Stimulated activated CD4-positive, alpha-beta T cell treated with anti-CD3 and anti-CD28 coated beads, Interleukin-1b, Interleukin-23, amount 100 ng/mL, for 1 hour (primary cell): ENCODE measurements at places on chromosomes 7 and 10.

DNA sequence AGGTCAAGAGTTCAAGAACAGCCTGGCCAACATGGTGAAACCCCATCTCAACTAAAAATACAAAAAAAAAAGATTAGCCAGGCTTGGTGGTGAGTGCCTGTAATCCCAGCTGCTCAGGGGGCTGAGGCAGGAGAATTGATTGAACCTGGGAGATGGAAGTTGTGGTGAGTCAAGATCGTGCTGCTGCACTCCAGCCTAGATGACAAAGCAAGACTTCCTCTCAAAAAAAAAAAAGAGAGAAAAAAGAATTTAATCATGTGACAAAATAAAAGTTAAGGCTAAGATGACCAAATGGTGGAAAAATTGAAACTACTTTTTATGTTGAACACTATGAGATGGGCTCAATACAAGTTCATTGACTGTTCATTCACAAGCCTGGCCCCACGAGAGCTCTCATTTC, 141.1 kb upstream of the WDR11 start:
- no peak for DNase-seq

DNA sequence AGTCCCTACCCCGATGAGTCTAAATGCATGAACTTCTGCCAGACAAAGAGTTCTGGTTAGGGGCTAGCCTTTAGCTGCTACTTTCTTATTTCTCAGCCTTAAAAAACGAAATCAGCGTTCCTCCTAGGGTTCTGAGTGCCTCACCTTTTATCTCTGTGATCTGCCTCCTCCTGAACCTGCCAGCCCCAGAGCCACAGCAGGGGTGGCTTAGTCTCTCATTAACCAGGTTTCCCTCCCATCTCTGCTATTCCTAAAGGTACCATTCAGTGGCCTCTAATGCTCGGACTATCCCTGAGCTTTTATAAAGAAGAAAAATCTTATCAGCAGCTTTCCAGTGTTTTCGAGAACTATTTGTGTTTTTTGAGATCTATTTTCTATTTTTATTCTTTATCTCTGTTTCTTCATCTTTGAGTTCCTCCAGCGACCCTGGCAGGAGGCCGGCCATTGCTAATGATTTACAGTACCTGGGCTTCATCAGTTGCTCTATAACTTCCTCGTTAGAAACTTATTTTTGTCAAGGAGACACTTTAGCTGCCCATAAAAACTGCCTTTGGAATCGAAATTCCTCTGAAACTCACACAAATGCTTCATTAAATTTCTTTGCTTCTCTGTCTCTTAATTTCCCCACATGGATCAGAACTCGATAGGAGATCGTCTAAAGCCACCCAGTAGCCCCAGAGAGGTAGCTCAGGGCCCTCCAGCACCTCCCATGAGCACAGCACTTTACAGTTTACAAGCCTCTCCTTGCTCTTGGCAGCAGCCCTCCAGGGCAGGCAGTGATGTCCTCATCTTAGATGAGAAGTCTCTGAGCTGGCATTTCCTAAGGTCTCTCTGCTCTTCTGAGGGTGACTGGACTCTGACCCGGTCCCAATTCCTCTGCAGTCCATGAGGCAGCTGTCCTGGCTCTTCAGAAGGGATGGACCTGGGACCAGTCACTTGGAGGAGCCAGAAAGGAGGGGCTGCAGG, 149.1 kb downstream of the EBF3 start:
- DNase-seq: no peak

GRCh38 chr10:3054851-3055199, 12.5 kb upstream of the PFKP start:
- DNase-seq: no peak

DNA sequence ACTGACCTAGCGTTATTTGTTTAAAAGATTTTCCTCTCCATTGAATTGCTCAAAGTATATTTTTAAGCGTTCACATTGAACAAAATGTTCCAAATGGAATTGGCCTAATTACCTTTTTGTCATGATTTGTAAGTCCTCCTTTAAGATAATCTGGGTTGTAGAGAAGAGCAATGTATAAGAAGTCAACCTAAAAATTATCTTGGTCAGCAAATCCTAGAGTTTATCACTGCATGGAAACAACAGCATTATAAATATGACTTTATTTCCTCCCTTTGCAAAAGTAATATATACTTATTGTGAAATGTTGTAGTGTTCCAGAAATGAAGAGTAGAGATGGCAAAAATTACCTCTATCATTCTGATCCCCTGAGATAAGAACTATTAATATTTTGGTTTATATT, 59.2 kb downstream of the TAX1BP1 start:
- DNase-seq: no peak

DNA sequence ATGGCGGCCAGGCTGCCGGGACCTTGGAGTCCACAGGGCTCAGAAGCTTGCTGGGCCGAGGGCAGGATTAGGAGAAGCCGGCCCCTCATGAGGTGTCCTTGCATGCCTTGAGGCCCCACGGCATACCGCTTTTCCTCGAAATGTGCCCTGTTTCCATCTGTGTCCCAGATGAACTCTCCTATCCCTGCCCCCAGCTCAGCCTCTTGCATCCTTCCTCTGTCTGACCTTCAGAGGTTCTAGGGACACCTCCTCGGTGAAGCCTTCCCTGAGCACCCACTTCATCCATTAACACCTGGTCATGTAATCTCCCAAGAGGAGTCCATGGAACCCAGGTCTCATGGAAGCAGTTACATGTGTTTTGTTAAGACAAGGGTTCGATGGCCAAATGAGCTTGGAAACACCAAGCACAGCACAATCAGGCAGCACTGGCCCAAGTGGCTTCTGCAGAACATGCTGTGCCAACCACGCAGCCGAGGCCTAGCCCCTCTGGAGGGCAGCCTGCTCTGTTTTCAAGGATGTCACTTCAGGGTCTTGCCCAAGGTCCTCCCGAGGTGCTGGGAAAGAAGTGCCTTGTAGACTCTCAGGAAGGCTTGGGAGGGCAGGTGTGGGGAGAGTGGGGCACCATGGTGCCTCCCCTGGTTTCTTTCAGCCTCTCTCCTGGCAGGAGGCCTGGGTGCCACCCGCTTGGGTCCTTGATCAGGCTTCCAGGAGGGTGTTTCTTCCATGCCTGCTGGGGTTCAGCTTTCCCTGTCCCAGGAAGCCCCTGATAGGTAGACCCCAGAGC, 124.3 kb downstream of the NEURL1 start:
- DNase-seq: no peak
